Thyroid gland (tissue), 4 donors: ENCODE measurements at places on chromosomes 5 and 9. TPM values are rescaled to one million over a fixed set of nuclear protein-coding genes. Genes with fewer than 3 reads are reported as not detected.

GRCh38 chr5:13660072-13660471 is 284.4 kb downstream of the DNAH5 start:
- DNase-seq, result no peak

DNA sequence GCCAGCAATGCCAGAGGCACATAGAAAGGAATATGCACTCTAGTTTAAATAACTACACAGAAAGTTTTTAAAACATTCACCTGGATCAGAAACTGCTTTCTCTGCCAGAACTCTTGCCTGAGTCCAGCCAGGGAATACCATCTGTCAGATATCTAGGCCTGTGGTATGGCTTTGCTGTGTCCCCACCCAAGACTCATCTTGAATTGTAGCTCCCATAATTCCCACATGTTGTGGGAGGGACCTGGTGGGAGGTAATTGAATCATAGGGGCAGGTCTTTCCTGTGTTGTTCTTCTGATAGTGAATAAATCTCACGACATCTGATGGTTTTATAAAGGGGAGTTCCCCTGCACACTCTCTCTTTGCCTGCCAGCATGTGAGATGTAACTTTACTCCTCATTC is 41.5 kb upstream of the KCNV2 start:
- DNase-seq, result no peak

GRCh38 chr9:121902461-121903135 is 190.5 kb downstream of the TTLL11 start:
- no peak for DNase-seq

- DNase-seq, result no peak
Observed at GRCh38 chr5:93055971-93056370, 525.0 kb downstream of the NR2F1-AS1 start.

DNA sequence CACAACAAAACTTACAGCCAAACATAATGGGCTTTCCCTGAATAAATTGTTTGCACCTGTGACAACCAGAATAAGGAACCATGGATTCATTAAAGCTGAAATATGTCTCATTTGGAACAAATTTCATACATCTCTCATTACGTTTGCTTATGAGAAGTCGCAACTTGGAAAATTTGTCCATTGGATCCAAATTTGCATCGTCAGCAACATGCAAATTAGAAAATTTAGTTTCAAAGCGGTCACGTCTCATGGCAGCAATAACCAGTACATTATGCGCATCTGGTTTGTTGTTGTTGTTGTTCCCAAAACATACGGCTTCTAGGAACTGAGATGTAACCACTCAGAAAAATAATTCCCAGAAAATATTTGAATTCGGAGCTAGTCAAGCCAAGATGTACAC is 1311.5 kb upstream of the CDH6 start:
- no peak for DNase-seq

DNA sequence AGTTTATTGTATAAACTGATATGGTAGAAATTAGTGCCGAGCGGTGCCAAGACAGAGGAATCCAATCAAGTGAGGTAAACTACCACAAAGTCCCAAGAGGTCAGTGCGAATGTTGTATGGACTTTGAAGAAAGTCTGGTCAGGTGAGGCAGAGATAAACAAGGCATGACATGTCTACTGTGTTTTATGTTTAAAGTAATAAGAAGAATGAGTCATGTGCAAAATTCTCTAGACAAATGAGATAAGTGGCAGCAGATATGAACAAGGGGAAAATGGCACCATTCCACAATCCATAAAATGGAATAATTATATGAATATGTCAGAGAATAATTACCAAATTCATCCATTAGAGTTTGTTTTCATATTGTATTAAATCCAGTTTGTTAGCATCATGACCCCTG is 364.1 kb upstream of the CCNH start:
- no peak for DNase-seq

GRCh38 chr5:14481349-14481748 is 100.2 kb upstream of the OTULINL start:
- no peak for DNase-seq

- DNase-seq, result no peak
Observed at GRCh38 chr9:35816708-35817107, 1.9 kb upstream of the HINT2 start.

DNA sequence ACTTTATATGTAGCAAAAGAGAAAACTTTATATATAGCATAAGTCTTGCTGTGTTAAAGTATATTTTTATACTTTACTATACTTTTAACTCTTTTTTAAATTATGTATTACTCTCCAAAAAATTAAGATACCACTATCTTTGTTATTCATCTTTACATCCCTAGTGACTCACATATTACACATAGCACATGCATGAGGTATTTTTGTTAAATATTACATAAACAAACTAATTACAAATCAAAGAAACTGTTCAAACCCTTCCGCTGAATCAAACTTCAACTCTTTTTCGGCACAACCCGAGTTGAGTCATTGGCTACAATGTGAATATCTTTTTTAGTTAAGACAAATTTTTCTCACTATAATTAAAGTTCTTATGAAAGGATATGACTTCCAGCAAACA is 32.1 kb downstream of the NADK2 start:
- DNase-seq, result no peak

DNA sequence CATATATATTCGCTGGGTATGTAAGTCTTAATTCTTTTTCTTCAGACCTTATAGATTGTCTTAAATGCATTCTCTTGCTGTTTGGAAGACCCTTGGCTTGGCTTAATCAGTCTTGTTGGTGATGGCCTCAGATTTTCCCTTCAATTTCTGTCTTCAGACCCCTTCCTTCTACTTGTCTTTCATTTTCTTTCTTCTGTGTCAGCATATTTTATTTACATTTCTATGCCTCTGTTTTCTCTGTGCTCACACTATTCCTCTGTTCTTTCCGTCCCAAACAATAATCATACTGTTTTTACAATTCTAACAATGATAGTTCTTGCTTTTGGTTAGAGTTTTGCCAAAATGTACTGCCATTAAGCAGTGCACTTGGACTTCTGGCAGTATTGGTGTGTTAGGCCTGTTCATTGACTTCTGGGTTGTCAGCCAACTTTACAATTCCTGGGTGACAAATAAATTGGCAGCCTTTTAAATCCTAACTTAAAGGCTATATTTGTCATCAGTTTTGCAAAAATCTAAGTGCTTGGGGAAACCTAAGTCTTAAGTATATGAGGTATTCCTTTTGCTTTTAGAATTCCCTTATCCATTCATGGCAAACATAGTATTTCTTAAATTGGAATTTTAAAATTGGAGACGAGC is 8.0 kb downstream of the SRFBP1 start:
- DNase-seq, result no peak

DNA sequence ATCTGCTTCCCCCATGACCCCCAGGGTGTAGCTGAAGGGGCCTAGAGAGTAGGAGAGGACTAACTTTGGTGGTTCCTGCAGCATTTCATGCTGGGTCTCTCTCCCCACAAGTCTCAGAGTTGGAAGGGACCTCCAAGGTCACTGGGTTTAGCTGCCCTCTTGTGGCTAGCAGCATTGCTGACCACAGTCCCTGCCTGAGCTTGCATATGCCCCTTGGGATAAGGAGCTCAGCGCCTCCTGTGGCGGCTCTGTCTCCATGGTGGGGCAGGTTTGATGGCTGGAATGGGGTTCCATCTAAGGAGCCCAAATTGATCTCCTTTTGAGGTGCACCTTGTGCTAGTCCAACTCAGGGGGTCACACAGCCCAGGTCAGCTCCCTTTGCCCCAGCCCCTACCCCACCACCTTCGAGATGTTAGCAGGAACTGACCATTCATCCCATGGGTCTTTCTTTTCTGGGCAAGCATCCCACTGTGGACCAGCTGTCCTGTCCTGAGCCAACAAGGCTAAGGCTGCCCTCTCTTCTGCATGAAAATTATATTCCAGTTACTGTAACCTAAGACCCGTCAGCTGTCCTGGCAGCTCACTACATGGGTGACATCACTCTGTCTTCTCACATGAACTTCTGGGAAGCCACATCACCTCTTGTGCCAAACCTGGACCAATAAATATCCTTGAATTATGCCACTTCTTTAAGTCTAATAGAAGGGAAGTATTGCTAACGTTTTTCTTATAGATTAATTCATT is 196.2 kb downstream of the HSPA4 start:
- peak; percentile 14 for DNase-seq

DNA sequence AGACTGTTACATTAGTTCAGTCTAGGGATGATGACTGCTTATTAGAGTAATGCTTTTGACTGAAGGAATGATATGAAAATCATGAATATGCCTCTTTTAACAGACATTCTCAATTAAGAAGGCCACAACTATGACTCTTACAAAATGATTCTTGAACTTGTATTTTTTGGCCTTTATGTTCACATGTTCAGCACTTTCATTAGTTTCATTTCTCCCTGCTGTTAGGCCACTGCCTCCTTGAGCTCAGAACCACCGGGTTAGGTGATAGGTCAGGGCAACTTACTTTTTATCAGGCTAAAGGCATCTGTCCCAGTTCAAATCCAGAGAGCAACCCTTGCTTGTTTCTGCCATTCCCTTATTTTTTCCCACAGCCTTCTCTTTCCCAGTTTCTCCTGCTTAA is 235.2 kb upstream of the ELL2 start:
- DNase-seq, result no peak

GRCh38 chr9:106864373-106865143 is 1.6 kb downstream of the ZNF462 start:
- DNase-seq, result peak; percentile 26

GRCh38 chr5:4095918-4096630 is 500.4 kb downstream of the IRX1 start:
- no peak for DNase-seq

- DNase-seq, result no peak
Observed at GRCh38 chr5:92527311-92528078, 1053.5 kb downstream of the NR2F1-AS1 start.

- DNase-seq, result no peak
Observed at GRCh38 chr5:82218374-82219156, 59.6 kb downstream of the RPS23 start.

DNA sequence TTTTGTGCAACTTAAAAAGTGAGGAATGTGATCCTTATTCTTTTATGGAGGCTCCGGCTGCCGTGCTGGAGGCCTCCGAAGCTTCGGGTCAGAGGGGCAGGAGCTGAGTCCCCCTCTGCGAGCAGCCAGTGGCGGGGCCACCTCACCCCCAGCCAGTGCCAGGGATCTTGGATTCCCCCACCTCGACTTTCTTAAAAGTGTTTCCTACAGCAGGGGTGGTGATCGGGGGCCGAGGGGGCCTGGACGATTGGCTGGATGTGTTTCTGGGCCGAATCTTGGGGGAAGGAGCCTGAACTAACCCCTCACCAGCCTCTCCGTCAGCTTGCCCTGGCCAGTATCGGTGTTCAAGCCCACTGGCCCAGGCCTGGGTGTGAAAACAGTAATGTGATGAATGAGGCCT is 92.2 kb upstream of the LMX1B start:
- DNase-seq, result no peak

ARL14EPL gene
- total RNA-seq, result not detected

SNX30 gene
- 9.1 TPM for total RNA-seq

SPINK7 gene
- total RNA-seq, result not detected

C5orf46 gene
- total RNA-seq, result not detected

SMU1 gene
- total RNA-seq, result 19.8 TPM

LRRC14B gene
- not detected for total RNA-seq

OLFM1 gene
- total RNA-seq, result 16.0 TPM

CDKN2B-AS1 gene
- not detected for total RNA-seq
